Stimulated activated CD8-positive, alpha-beta memory T cell treated with anti-CD3 and anti-CD28 coated beads, Interleukin-2, amount 100 ng/mL, for 48 hours (primary cell): ENCODE measurements at places on chromosomes 5 and 9.

DNA sequence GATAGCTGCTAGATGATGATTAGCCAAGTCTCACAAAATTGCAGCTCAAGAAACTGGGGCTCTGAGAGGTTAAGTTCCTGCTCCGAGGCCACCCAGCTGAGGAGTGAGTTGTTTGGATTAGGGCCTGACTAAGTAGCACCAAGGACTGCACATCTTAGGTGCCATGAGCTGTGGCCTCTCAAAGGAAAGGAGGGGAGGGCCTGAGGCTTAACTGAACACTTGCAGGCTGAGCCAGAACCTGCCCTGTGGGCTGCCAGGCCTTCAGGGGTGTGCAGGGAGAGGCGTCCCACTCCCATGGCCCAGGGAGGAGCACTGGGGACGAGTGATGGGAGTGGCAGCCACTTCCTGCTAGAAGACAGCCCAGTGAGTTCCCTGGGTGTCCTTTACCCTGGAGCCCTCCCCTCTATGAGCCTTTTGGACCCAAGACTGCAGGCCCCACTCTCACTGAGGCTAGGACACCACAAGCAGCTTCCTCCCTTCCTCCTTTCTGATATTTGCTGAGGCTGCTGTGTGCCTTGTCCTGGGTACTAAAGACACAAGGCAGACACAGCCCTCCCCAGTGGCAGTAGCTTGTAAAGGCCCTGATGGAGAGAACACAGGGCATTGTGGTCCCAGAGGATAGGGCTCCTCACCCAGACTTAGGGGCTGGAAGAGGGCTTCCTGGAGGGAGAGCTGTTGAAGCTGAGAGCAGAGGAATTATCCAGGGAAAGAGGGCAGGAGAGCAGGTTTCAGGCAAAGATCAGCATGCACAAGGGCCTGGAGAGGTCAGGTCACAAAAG, 22.1 kb downstream of the LMX1B start:
- DNase-seq = no peak

DNA sequence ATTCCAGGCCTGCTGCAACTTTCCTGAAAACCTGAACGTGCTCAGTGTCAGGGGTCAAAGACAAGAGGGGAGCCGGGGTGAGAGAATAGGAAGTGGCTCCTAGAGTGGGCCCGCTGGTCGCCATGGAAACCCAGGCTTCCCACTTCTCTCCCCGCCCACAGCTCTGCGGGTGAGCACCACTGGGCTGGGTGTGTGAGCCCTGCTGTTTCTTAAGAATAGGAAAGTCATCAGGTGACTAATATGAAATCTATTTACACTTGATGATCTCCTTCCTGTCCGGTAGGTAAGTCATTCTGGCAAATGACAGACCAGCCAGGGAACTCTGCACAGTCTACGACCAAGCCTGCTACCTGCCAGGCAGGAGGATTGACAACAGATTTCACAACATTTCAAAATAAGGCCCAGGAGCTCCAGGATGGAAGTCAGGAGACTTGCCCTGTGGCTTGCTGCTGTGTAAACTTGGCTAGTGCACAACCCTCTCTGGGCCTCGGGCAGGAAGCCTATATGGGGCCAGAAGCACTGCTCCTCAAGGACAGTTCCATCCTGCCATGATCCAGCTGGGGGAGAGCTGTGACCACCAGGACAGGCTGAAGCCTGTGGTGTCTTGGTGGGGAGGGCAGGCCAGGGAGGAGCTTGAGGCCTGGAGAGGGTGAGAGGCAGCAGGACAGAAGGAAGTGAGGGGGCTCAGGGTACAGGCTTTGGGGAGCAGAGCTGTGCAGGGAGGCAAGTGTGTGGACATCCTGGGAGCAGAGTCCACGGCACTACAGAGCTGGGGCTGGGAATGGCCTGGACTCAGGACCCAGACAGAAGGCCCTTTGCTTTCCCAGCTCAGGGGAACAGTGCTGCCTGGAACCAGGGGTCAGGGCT, 60.6 kb downstream of the SHB start:
- peak; percentile 64 for DNase-seq

- DNase-seq = no peak
Observed at GRCh38 chr9:99441829-99442228, 219.7 kb downstream of the SEC61B start.

- DNase-seq = no peak
Observed at GRCh38 chr5:169895926-169896325, 84.4 kb downstream of the INSYN2B start.

DNA sequence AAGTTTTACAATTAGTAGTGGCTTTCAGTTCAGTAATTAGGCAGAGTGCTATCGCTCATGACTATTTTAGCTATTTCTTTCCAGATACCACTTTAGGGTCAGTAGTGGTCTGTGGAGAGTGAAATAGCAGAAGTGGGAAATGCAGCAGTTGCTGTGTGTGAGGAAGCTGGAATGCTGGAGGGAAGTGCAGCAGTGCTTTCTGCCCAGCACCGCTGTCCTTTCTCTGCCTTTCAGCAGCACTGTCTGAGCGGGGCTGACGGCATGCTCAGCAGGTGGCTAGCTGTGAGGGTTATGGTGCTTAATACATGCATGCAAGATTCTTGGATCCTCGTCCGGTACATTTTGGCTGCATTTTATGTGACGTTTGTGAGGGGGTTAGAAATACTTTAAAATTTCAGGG, 213.9 kb downstream of the PBX3 start:
- DNase-seq = no peak

- DNase-seq = peak; percentile 42
Observed at GRCh38 chr5:109690242-109690974, 681 bp downstream of the MAN2A1 start.

DNA sequence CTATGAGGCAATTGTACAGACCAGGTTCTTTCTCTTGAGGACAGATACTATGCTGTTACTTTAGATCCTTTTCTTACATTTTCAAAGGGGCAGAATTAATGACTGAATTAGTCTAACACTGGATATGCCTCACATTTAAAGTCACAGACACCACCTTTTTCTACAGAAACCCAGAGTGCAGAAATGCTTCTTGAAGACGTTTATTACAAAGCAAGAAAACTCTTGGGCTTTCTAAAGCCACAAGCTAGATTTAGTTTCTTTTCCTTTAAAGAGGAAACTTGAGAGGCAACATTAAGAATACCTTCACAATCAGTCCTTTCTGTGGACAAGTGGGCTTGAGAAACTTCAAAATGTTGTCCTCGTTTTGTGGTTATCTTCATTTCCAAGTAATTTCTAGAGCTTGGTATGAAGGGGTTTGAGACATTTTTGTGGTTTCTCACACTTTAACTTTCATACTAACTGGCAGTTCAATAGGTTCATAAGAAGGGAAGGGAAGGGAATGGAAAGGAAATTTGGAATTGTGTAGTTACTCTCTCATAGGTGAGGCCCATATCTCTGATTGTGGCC, 527.4 kb downstream of the RASEF start:
- no peak for DNase-seq

- DNase-seq = no peak
Observed at GRCh38 chr5:73374520-73375190, 73.9 kb downstream of the FOXD1 start.

DNA sequence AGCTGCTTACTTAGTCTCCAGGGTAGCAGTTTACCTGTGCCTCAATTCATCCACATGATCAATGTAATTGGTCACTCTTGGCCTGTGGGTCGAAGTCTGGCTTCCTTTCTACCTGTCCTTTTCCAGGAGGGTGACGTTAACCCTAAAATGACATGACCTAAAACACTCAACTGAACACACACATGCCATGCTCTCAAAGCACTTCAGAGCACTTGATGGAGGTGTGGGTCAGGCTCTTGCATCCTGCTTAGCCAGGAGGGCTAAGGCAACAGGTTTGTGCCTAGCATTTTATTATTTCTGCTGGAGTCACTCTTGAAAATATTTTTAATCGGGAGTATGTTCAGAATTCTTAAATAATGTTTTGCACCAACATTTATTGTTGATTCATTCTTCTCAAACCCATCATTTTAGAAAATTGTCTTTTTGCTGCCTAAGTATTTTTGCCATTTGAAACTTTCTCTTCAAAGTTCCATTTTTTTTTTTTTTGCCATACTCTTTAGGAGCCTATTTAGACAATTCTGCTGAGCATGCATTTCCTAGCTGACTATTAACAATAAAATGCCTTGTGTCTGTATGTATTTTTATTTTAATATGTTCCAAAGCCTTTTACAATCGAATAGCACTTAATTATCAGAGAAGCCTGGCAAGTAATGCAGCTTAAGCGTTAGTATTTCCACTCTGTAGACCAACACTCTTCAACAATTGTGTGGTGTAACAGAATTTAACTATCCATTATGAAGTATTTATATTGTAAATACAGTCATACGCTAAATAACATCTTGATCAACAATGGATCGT, 59.1 kb downstream of the ATP10B start:
- no peak for DNase-seq

DNA sequence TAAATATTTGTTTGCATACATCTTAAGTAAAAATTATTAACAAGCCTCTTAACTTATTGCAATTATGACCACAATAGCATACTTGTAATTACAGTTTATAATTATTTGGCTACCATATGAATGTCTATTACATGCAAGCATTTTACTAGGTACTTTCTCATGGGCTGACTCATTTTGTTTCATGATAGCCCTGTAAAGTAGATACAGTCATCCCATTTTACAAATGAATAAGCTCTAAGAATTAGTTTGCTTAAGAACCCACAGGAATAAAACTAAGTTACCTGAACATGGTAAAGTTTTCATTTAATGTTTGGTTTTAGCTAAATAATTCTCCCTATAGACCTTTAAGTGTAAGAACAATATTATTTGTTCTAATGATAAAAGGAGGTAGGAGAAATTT, 126.6 kb upstream of the IZUMO3 start:
- no peak for DNase-seq

DNA sequence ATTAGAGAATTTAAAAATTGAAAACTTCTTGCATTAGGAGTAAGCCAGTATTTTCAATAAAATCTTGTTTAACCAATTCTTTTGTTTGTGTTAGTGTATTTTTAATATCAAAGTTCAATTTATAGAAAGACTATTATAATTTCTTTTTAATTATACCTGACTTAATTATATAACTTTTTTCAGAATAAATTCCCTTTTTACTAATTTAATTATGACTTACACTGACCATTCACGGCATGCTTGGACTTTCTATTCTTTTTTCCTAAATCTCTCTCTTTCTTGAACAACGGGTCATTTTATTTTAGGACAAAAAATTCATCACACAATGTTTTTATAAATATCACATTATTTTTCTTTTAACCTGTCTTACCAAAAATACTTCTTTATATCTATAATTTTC, 555.3 kb upstream of the PTGER4 start:
- no peak for DNase-seq

DNA sequence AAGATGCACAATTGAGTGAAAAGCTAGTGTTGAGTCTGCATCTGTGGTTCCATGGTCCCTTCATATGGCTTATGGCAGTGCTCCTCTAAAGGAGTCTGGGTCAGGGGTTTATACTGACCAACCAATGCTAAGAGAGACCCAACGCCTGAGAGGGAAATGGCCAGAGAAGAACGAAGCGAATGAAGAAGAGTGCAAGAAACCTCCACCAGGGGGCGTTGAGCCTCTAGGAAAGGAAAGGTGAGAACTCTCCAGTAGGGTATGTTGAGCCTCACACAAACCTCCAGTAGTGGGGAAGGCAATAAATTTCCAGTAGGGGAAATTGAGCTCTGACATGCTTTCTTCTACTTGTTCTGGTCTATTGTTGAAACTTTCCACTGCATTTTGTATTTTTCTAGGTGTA, 470.6 kb downstream of the PRDM9 start:
- peak; percentile 3 for DNase-seq

- no peak for DNase-seq
Observed at GRCh38 chr5:2921651-2922050, 170.2 kb upstream of the IRX2 start.

GRCh38 chr5:124259017-124259416, 487.4 kb downstream of the ZNF608 start:
- DNase-seq = no peak

GRCh38 chr9:128913048-128913900, 7.5 kb upstream of the PHYHD1 start:
- no peak for DNase-seq

DNA sequence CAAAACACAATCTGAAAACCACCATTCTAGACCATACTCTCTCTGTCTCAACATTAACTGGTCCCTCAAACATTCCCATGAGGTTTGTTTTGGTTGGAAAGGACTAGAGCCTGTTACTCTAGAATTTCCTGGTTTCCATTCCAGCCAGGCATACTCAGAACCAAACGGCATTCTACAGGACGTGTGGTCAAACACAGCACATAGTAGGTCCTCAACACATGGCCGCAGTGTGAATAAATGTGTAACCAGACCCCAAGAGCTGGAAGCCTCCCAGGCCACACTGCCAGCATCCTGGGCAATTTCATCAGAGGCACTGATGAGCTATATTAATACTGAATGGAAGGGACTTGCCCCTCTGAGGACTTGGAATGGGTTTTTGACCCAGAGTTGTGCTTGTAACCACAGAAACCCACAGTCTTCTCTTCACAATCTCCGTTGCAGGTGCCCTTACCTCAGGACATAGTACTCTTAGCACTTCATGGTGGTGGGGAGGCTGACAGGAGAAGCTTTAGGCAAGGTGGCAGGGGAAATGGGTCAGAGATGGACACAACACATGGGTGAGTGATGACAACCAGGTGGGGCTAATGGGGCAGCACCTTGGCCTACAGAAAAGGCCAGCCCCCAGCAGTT, 66.0 kb downstream of the ZNF366 start:
- no peak for DNase-seq
